ENCODE measurements at places on chromosomes 6 and 20.
A peak's percentile ranks its signal among the peaks of the same experiment; 100 is the strongest.

DNA sequence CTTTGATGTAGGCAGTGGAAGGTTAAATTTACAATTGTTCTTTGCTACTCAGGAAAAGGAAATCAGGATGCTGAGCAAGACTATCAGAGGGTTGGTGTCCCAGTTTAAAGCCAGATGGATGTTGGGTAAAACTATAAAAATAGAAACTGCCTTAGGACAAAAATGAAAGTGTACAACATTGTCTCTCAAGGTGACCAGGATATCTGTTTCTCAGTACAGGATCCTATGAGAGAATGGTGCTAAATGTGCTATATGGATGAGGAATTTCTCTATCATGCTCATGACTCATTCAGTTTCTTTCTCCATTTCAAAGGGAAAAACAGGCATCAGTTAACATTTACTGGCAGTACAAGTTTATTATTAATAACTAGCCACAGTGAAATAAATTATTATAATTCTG, 534.2 kb upstream of the GJE1 start:
- no peak for DNase-seq

- no peak for DNase-seq
Observed at GRCh38 chr6:11410539-11411307, 126.8 kb upstream of the TMEM170B start.

GRCh38 chr20:30489614-30490003, 767.9 kb upstream of the DEFB115 start:
- no peak for DNase-seq

- DNase-seq, result no peak
Observed at GRCh38 chr20:45037050-45037449, 63.9 kb downstream of the KCNS1 start.

DNA sequence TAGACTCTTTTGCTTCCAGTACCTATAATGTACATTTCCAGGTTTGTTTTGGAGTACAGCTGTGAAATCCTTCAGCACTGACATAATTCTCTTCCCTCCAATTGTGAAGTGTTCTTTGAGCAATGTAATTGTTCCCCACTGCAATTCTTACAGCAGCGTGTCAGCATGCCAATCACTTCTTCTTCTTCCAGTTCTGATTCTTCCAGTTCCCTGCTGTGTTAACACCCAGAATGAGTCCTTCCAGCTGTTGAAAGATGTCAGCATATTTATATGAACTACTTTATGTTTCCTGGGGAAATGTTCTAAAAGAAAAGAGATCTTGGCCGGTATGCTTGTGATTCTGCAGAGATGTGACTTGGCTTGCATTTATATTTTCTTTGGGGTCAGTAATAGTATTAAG, 213.9 kb downstream of the UNC5CL start:
- no peak for DNase-seq

- peak; percentile 78 for DNase-seq
Observed at GRCh38 chr6:30735668-30736314, 6.7 kb downstream of the FLOT1 start.

GRCh38 chr20:48326434-48326691, 501.4 kb downstream of the PREX1 start:
- DNase-seq, result no peak

- no peak for DNase-seq
Observed at GRCh38 chr6:68559070-68559469, 76.0 kb upstream of the ADGRB3 start.

DNA sequence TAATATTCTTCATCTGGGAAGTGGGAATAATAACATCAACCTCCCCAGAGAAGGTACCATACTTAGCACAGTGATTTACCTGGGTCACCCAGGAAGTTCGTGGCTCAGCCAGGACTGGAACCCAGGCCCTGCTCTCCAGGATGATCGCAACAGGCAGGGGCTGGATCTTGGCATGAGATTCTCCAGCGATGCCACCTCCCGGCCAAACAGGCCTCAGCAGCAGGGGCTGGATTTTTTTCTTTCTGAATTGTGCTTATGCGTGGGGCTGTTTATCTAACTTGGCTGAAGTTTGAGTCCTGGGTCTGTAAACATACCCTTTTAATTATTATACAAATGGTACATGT, 129.5 kb upstream of the PTPN1 start:
- no peak for DNase-seq

DNA sequence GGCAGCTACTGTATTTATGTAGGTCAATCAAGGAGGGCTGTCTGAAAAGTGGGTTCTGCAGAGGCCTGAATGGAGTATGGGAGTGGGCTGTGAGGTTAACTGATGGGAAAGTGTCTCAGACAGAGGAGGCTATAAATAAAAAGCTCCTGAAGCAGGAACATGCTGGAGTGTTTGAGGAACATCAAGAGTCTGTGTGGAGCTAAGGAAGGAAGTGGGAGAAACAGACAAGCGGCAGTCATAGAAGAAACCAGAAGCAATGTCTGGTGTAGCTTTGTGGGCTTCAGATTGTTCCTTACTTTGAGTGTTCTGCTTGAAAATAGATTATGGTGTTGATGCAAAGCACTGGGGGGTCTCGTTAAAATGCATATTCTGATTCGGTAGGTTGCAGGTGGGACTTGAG, 101.5 kb upstream of the OGFRL1 start:
- DNase-seq, result no peak

- DNase-seq, result no peak
Observed at GRCh38 chr6:37861452-37861851, 41.9 kb downstream of the ZFAND3 start.

GRCh38 chr6:13030396-13030795, 297.9 kb downstream of the TBC1D7 start:
- no peak for DNase-seq

DNA sequence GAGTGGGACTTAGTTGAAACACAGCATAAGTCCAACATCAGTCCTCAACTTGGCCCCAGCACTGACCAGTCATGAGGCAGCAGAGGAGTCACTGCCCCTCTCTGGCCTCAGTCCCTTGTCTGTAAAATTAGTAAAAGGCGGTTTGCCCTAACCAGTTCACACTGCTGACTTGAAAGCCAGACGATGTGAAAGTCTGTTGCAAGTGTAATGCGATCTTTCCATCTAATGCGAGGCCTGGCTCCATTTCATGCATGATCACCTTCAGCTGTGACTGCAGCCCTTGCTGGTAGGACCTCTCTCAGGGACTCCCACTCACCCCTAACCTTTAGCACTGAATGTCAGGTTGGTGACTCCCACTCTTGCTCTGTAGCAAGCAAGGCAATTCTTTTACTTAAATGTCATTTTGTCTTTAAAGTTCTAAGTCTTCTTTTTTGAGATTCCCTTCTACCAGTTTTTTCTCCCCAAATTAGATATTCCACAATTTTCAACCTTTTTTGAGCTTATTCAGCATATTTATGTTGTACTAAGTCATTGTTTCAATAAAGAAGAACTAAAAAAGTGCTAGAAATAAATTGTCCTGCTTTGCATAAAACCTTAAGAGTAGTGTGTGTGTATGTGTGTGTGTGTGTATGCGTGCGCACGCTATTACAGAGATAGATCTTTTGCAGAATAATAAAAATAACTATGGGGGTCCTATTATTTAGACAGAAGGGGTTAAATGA, 245.5 kb downstream of the PACRG start:
- DNase-seq, result no peak

DNA sequence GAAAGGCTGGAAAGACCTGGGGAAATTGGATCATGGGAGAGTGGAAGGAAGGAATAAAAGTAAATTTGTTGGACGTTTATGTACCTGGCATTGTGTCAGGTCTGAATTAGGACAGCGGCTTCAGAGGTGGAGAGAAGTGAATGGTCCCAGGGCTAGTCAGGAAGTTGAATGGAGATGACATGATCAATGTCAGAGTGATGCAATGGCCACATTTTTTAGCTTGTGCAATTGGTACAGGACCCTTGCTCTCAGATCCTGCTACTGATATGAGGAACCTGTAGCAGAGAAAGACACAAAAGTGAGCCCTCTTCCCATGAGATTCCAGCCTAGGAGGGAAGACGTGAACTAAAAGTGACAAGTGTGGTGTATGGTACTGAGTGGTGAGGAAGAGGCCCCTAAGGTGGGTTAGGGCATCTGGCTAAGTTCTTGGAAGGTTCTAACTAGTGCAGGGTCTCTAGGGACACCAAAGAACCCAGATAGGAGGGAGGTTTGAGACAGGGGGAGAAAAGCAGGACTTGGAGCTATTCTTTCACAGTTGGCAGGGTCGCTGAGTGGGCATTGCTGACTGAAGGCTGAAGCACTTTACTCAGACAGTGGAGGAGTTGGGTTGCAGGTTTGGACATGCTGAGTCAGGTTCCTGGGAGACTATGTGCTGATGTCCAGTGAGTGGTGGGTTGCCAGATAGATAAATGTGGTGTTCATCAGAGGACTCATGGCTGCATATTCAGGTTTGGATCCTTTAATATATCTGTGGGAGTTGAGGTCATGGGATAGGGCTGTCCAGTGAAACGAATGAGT, 266.1 kb upstream of the RNF24 start:
- DNase-seq, result no peak

DNA sequence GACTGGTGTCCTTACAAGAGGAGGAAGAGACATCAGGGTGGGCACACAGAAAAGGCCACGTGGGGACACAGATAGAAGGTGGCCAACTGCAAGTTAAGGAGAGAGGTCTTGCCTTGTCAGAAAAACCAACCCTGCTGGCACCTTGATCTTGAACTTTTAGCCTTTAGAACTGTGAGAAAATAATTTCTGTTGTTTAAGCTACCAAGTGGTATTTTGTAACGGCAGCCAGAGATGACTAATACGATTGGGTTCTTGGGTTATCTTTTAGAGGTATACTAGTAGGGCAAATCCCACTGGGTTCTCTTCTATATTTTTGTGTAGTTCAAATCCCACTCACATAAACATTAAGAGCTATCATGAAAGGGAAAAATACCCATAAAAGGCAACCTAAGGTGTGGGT, 31.9 kb upstream of the ZBTB24 start:
- no peak for DNase-seq

GRCh38 chr20:20022498-20022897, 5.3 kb downstream of the NAA20 start:
- no peak for DNase-seq

DNA sequence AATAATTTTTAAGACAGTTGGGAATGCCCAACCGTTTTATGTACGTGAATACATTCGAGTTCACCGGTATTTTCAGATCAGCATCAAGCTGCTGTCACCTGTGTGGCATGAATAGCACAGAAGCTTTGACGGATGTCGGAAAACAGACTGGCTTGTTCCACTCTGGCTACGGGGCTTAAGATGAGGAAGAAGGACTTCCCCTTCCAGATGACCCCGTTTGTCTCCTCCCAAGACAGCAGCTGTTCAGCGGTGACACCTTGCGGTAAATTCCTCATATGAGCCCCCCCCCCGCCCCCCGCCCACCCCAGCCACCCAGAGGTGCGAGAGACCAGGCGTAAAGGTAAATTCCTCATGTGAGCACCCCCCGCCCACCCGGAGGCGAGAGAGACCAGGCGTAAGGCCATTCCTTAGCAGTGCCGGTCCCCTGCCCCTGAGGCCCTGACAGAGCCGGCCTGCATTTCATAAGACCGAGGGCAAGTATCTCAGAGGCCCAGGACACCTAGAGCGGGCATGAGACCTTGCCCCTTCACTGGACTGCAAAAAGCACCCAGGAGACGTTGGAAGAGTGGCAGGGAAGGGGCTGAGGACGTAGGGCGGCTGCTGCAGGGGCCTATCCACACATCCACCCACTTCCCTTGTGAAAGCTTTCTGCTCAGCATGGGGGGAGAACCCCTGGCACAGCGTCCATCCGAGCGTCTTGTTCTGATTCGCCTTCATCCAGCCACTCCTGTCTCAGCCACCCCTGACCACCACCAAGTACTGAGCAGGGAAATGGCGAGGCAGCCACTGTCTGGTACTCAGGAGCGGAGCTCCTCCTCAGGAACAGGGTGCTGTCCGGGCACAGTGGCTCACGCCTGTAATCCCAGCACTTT, 7.3 kb upstream of the PCMTD2 start:
- DNase-seq, result no peak

DNA sequence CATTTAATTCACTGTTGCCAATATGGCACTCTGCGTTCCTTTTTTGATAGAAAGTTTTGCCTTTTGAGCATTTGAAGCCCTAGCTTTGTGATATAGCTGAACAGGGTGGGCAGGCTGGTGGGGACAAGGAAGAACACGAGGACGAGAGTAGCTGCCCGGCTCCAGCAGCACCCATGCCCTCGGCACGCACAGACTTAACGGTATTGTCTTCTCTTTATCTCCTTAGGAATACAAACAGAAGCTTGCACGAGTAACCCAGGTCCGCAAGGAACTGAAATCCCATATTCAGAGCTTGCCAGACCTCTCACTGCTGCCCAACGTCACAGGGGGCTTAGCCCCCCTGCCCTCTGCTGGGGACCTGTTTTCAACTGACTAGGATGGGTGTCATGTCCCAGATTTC, 56.0 kb downstream of the RPRD1B start:
- DNase-seq, result no peak

- peak; percentile 63 for DNase-seq
Observed at GRCh38 chr20:36098364-36098763, 56.2 kb upstream of the EPB41L1 start.

GRCh38 chr20:21302664-21303060, 469 bp upstream of the XRN2 start:
- DNase-seq, result no peak

DNA sequence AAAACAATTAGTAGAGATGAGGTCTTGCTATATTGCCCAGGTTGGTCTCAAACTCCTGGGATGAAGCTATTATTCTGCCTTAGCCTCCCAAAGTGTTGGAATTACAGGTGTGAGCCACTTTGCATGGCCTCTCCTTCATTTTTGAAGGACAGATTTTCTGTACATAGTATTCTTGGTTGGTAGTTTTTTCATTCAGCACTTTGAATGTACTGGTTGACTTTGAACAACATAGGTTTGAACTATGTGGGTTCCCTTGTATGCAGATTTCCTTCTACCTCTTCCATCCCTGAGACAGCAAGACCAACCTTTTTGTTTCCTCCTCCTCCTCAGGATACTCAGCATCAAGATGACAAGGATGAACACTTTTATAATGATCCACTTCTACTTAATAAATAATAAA, 436.4 kb downstream of the QKI start:
- no peak for DNase-seq

GRCh38 chr6:83183082-83183828, 9.8 kb downstream of the PGM3 start:
- DNase-seq, result no peak

DNA sequence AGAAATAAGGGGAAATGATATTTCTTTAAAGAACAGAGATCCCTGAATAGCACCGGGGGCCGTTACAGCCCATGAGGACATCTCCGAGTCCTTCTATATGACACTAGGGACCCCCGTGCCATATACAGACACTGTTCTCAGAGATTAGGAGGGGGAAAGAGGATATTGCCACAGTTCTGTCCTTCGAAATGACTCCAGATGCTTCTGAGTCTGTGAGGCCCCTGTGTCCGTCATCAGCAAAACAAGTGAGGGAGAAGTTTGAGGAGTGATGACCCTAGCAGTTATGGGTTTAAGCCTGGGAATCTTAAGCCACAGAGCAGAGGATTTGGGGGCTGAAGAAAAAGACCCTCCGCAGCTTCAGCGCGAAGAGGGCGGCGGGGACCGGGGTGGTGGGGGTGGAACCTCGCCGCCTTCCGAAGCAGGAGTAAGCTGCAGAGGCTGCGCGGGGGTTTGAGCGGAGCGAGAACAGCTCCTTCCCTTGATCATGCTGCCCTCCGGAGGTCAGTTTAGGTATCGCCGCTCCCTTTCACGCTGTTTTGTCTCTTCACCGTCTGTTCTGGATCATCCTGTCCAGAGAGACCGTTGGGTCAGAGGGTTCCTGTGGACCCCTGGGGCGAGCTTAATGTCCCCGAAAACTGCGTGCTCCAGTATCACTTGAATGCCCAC, 23.6 kb downstream of the VPS52 start:
- DNase-seq, result peak; percentile 79

GRCh38 chr6:35081426-35081851, 59.7 kb downstream of the TCP11 start:
- DNase-seq, result peak; percentile 7

- no peak for DNase-seq
Observed at GRCh38 chr6:27679308-27679963, 206.5 kb upstream of the ZNF184 start.

- peak; percentile 25 for DNase-seq
Observed at GRCh38 chr6:11492464-11493290, 44.9 kb upstream of the TMEM170B start.

All from CD14-positive monocyte (primary cell).